Activated CD8-positive, alpha-beta memory T cell treated with anti-CD3 and anti-CD28 coated beads for 1 hour (primary cell): ENCODE measurements at places on chromosomes 2 and 18.

DNA sequence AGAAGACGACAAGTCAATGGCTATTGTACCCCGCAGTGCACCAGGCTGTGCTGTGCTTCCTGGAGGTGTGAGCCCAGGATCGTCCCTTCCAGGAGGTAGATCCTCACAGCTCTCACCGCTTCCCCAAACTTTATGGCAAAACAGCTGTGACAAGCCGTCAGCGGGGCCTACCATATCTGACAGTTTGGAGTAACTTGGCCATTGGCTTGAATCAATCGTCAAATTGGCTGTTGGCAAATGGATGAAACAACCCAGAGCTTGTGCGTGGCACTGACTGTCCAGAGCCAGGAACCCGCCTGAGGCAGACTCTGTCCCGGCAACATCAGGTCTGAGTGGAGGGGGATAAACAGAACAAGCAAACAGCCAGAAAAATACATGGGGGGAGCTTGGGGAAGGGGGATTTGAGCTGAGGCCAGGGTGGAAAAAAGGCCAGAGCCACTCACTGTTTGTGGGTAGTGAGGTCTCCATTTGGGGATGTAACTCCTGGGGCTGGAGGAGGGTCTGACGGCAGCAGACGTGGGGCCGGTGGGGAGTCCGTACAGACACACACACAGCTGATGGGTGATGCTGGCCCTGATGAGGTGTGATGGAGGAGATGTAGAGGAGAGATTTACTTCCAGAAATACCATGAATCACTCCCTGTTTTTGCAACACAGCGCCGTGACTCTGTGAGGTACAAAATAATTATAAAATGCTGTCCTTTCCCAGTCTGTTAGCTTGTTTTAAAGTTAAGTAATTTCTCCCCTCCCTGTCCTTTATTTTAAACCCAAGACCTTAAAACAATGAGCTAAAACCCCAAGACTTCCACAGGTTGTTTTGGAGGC, 174.8 kb downstream of the TWIST2 start:
- DNase-seq: no peak

DNA sequence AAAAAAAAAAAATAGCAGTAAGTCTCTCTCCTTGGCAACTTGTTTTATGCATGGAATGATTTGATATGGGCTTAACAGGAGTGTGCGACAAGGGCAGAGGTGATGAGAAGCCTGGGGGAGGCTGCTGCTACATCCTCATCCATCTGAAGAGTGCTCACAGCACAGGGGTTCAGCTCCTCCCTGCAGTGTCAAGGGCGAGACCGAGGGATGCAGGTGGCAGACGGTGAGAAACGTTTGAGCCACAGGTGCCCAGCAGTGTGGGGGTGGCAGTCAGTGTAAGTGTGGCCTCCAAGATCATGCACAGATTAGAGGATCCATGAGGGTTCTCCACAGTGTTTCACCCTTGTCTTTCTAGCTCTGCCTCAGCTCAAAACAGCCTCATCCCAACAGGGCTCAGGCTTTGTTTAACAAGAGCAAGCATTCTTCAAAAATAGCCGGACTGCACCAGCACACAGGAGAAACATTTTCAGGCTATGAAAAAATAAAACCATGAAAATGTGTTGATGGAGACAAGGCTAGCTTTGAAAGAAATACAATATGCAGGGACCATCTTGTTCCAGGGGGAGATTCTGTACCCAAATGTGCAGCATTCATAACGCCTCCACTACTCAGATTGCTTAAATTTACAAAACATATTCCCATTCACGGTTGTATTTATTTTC, 324.5 kb upstream of the MYT1L start:
- no peak for DNase-seq

DNA sequence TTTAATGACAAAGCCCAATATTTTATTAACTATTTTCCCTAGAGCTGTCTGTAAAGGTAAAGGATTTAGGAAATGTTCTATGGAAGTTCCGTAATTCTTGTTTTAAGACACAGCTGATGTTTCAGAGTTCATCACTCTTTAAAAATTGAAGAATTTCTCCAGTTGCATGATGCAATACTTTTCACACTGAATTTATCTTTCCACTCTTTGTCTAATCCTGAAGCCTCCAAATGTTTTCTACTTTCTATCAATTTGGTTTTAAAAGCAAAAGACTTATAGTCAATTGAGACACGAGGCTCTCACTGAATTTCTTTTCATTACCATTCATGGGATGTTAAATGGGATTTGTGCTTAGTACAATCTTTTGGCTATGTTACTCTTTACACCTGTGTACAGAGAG, 223.2 kb downstream of the TDRD15 start:
- DNase-seq: no peak

DNA sequence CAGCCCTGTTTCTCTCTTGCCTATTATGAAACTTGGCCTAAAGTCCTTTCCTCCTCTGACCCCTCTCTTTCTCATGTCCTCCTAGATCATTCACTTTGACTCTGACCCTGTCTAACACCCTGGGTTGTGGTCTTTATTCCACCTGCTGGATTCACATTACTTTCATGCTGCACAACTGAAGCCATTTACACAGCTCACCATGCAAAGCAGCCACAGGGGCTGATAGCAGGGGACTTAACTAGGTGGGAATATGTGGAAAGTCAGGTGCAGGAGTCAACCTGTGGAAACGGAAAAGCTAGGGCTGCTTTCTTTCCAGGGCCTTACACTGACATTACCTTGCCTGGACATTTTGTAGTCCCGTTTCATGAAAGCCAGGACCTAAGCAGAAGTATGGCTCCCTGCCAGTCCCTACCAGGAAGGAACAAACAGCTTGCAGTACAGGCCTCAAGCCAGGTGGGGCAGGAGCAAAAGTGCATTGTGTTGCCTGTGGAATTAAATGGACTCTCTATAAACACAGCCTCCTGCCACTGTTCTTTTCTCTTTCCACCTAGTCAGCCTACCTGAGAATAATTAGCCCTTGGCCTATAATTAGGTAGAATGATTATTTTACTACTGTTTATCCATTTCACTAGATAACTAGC, 11.8 kb downstream of the MAPRE3 start:
- DNase-seq: no peak
